NCI-H1436 treated with DMSO at 0.1 percent for 48 hours (cell line): ENCODE measurements at places on chromosomes 13 and 19.

DNA sequence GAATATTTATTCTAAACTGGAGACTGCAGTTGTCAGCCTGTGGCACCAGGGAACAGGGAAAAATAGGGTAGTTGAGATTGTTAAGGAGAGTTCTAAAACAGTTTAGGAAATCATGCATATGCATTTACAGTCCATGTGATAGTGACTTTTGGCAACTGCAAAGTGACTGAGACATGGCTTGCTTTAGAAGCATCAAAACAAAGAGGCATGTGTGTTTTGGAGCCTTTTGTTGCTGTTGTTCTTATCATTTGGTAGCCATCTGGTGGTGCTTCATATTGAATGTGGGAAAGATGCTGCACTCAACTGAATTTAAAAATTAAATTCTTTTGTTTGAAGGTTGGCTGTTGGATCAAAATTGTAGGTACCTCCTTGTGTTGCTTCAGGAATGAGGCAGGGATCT is 10.2 kb upstream of the EBPL start:
- DNase-seq, result no peak

DNA sequence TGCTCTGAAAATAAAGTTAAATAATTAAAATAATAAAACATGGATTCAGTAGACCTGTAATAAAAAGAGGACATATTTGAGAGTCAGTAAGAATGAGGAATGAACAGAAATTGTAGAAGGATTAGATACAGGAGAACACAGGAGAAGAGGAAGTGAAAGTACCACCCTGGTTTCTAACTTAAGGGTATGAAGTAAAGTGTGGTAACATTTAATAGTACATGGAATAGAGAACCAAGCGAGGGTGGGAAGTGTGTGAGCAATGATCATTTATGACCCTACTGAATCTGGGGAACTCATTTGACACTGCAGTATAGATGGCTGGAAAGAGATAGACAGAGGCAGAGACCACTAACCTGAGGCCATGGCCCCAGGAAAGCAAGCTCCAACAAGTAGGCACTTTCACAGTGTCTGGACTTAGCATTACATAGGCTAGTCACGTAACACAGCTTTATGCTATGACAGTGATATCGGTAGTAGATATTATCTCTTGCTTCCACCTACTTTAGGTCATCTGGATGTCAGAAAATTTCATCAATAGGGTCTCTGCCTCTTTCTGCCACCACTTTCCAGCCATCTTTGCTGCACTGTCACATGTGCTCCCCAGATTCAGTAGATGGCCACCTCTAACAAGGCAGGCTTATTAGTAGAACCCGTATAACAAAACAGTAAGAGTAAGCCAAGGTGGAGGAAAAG is 633.9 kb upstream of the MIR17HG start:
- no peak for DNase-seq

DNA sequence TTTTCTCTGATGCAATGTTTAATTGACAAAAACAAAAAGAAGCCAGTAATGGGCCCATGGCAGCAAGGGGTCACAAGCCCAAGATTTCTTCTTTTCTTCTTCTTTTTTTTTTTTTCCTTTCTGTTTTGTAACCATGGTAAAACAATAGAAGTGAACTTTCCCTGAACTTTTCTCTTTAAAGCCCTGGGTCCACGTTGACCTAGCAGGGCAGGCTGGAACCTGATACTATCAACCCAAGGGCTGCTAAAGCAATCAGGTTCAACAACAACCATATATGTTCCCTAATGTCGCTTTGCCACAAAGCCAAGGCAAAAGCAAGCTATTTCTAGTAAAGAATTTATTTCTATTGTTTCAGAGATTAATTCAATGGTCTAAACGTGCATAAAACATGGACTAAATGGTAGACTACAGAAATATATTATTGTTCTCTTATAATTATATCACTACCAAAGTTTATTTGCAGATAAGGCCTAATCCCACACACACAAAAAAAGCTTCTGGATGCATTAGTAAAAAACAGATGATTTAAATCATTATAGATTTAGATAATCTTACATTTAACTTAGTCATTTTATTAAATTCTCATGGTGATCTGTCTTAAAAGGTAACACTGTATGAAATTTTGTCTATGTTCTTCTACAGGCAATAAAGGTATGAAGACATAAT is 153.9 kb downstream of the DACH1 start:
- no peak for DNase-seq

DNA sequence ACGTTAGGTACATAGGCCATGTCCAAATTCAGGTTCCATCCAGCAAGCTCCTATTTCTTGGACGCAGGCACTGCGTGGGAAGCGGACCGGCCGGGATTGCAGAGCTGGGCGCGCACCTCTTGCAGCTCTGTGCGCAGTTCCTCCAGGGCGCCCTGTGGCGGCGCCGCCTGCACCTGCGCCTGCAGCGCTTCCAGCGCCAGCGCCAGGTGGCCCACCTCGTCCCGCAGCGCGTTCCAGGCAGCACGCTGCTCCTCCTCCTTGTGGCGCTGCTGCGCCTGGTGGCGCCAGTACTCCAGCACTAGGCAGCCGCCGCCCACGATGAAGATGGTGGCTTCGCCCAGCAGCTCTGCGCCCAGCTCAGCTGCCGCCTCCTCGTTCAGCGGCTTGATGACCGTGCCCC is 31.1 kb downstream of the OPA3 start:
- DNase-seq, result no peak

- no peak for DNase-seq
These were observed 7.1 kb upstream of the ERVV-2 start for GRCh38 chr19:53037101-53038097.

GRCh38 chr19:35265126-35265899 is 3.4 kb upstream of the USF2 start:
- no peak for DNase-seq
